ENCODE measurements at places on chromosomes 3 and 15. TPM values are rescaled to one million over a fixed set of nuclear protein-coding genes. Genes with fewer than 3 reads are reported as not detected.

- no peak for DNase-seq
Measured at GRCh38 chr15:99143242-99143641, 38.4 kb downstream of the SYNM start.

The KLHL6 gene
- total RNA-seq = 0.41 TPM

- no peak for DNase-seq
Measured at GRCh38 chr15:25711691-25712090, 151.4 kb downstream of the ATP10A start.

GRCh38 chr3:79361748-79362378 is 405.9 kb downstream of the ROBO1 start:
- DNase-seq = no peak

- DNase-seq = no peak
Measured at GRCh38 chr3:197480320-197480719, 75.4 kb downstream of the BDH1 start.

GRCh38 chr3:120344349-120344748 is 4.8 kb downstream of the LRRC58 start:
- no peak for DNase-seq

The LMCD1 gene
- 0.41 TPM for total RNA-seq

The FURIN gene
- total RNA-seq = 9.4 TPM

GRCh38 chr3:60737633-60738399 is 513.4 kb downstream of the FHIT start:
- DNase-seq = no peak

DNA sequence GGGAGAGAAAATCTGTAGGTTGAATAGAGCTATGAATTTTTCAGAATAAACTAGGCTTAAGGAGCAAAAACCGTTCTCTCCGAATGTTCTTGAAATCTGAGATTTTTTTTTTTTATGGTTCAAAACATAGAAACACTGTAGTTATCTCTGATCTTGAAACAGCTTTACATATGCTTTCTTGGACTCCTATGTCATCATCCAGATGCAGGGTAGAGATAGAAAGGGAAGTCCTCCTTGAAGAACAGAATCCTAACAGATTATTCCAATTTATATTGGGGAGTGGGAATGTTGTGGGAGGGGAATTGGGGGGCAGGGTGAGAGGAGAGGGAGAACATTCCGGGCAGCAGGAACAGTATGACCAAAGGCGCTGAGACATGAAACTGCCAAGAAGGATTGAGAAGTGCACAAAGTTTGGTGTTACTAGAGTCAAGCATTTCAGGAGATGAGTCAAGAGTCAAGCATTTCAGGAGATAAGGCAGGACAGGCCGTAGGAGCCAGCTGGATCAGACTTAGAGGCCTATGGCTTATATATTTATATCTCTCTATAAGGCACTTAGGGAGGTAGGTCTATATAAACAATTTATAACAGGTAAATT is 21.9 kb upstream of the ST3GAL6 start:
- DNase-seq = no peak

DNA sequence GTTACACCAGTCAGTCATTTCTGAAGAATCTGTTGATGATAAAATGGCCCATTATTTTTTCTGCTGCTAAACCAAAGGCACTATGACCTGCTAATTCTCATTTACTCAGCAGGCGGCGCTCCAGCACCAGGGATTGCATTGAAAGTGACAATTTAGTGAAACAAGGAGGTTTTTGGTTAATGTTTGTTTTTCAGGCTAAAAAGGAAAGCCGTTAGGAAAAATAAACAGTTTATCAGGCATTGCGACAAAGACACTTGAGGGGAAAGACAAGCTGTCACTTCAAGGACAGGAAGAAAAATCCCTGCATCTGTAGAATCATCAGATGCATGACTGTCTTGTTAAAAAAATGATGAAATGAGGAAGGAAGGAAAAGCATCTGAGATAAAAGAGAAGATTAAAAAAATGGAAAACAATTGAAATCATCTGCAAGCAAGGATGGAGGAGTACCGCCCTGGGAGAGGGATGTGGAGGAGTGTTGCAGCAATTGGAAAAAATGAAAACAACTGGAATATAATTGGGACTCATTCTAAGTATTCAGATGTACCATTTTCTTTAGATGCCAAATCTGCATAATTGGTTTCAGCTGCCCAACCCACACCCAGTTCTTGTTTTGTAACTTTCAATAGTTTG is 54.0 kb downstream of the NR1D2 start:
- DNase-seq = peak; percentile 15

- DNase-seq = no peak
Measured at GRCh38 chr3:101675709-101676215, 1.2 kb downstream of the ZBTB11 start.

- DNase-seq = no peak
Measured at GRCh38 chr3:8278448-8278847, 223.2 kb upstream of the LMCD1 start.

The RAD51 gene
- 0.82 TPM for total RNA-seq

- no peak for DNase-seq
Measured at GRCh38 chr15:49706805-49707204, 86.0 kb downstream of the DTWD1 start.

DNA sequence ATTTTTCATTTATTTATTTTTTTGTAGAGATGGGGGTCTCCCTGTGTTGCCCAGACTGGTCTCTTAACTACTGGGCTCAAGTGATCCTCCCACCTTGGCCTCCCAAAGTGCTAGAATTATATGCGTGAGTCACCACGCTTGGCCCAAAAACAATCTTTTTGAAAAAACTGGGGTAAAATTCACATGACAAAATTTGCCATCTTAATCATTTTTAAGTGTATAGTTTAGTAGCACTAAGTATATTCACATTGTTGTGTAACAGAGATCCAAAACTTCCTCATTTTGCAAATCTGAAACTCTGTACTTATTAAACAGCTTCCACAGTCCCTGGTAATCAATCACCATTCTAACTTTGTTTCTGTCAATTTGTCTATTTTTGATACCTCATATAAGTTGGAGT is 5.2 kb downstream of the SNX1 start:
- DNase-seq = no peak

DNA sequence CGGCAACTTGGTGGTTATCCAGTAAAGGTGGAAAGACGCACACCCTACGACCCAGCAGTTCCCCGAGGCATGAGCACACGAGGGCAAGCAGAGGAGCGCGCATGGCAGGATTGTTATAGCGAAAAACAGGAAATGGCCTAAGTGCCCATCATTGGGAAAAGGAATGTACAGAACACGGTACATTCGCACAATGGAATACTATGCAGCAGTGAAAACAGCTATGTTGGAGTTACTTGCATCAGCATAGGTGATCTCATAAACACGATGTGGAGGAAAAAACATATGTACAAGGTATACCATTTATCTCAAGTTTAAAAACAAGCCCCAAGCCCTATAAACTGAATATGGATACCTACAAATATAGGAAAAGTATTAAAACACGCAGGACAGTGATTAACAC is 6.7 kb upstream of the LINGO1 start:
- DNase-seq = no peak

DNA sequence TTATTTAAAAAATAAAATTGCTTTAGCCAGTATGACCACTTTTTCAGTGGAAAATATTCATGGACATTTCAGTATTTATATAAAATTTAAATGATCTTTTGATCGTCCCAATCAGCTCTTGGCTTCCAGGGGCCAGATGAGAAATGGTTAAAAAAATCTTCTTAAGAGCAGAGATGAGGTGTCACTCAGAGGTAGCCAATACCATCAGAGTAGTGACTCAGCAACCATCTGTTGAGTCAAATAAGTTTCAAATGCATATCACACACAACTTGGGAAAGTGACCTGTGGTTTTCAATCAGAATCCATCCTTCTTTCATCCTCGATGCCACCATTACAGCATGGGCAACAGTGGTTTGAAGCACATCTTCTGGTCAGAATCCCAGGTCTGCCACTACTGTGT is 958.8 kb upstream of the NR2F2 start:
- no peak for DNase-seq

Measured in frontal cortex (tissue), 4 donors.